Stimulated activated CD4-positive, alpha-beta T cell treated with anti-CD3 and anti-CD28 coated beads, TNF-alpha, amount 100 ng/mL, for 1 hour (primary cell): ENCODE measurements at places on chromosomes 11 and 22.

DNA sequence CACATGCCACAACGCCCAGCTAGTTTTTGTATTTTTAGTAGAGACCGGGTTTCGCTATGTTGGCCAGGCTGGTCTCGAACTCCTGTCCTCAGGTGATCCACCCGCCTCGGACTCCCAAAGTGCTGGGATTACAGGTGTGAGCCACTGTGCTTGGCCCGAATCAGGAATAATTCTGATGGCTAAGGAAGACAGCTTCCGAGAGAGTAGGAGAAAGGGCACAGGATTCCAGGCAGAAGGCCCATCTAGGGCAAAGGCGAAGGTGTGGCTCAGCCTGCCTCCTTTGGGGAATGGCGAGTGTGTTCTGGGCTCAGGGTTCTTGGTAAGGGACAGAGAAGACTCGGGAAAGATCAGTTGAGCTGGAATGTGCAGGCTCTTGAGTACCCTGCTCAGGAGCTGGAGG, 1.6 kb upstream of the SYCE3 start:
- DNase-seq = no peak

DNA sequence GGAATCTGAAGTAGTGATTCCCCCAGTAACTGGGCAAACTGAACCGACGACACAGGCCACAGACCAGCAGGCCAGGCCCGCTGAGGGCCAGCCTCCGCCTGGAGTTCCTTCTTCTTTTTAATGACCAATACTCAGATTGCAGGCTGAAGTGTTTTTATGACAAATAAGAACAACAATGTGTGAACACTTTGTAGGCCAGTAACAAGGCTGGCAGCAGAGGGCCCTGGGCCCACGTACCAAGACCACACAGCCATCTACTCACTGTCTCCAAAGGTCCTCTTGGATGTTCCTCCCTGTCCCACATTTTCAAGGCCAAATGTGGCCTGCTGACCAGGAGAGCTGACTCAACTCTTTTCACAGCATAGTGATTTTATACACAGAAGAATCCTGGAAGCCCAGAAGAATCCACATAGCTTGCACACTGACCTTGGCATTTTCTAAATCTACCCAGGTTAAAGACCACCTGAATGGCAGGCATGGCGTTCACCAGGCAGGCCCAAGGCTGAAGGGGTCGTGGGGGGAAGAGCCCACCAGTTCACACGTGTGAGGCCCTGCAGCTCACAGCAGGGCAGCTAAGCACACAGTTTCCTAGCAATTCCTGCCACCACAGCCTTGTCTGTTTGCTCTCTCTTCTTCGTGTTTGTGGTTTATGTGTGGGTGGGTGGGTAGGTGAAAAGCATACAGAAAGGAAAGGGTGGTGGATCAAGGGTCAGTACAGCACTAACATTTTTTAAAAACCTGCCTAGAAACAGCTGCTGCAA, 13.3 kb downstream of the SMCO4 start:
- DNase-seq = no peak

DNA sequence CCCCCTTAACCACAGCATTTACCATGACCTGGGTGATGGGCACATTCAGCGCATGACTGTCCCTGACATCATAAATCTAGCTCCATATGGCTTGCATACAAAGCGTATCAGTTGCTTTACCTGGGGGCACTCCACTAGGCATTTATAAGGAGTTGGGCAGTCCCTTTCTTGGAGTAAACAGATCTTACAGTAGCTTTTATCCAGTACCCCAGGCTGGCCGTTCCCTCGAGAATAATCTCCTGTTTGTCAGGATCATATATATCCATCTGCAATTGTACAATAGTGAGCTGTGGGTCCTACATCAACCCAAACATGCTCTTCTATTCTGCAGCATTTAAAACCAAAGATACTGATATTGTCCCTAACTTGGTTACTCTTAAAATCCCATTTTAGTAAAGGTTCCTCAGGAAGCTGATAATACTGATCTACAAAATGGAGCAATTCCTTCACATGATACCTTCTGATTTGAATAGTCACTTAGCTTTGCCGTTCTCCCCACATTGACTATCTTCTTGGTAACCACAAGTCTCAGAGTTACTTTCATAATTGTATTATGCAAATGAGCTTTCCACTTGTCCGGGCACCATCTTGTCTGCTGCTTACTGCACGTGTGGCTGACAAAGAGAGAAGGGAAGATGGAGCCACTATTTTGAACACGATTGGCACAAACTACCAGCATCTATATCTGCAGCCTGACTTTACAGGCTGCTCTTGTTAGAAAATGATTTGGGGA, 205.0 kb downstream of the CWF19L2 start:
- DNase-seq = no peak

- no peak for DNase-seq
Observed at GRCh38 chr22:39727541-39727940, 157.0 kb downstream of the CACNA1I start.
